ENCODE measurements at places on chromosomes 12 and 14.
A peak's percentile ranks its signal among the peaks of the same experiment; 100 is the strongest.

DNA sequence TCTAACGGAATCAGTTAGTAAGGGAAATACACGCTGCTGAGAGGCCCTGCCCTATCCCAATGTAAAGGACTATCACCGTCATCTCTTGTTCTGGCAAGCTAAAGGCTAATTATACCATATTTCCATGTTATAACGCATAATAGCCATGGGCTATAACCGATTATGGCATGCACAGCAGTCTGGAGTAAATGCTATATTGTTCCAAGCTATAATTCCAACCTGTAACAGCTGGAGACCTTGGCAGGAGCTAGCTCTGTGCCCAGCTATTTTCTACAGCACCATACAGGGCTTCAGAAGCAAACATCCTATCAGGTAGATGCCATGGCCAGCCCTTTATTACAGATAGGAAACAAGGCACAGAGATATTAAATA is 26.3 kb downstream of the SYNE3 start:
- no peak for DNase-seq

DNA sequence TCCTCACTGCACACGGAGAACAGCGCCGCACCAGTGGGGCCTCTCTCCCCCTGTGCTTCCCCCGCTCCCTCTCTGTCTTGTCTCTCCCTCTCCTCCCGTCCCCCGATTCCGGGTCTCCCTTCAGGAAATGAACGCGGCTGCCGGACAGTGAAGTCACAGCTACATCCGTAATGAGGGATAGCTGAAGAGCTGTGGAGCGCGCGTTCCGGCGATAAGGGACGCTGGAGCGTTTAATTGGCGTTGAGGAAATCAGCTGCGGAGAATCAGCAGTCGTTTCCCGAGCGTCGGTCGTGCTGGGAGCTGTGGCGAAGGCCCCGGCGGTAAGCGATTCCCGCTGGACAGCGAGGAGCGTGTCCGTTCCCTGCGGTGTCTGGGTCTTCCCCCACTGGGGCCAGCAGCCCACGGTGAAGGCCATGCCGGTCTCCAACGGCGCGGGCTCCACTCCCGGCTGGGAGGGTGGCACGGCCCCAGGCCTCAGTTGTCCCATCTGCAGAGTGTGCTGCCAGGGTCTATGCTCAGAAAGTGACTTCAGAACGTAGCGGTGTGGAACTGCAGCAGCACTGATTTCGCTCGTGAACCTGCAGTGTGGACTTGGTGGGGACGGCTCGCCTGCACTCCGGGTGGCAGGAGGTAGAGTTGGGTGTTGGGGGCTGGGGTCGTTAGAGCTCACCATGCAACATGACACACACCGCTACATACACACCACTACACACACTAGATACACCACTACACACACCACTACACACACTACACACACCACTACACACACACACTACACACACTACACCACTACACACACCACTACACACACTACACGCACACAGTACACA is 10.9 kb downstream of the NOC4L start:
- no peak for DNase-seq

GRCh38 chr12:121223292-121224285 is 13.7 kb downstream of the P2RX4 start:
- peak; percentile 34 for DNase-seq

DNA sequence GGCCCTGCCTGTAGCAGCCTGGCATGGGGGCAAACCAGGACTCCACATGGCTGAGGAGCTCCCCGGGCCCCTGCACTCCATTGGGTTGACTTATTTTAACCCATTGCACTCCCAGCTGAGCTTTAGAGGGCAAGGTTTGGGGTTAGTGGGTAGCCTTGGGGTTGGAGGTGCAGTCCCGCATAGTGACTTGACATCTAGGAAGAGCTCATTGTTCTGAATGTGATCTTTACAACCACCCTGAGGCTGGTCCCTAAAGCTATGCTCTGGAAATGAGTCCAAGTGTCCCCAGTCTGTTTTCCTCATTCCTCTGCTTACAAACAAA is 36.4 kb downstream of the NFKBIA start:
- DNase-seq = no peak

- DNase-seq = no peak
Measured at GRCh38 chr12:119259484-119259883, 75.0 kb upstream of the CCDC60 start.

All from activated CD4-positive, alpha-beta T cell treated with anti-CD3 and anti-CD28 coated beads for 1 hour (primary cell).